Right lobe of liver (tissue), 6 donors: ENCODE measurements at places on chromosomes 2 and 18. TPM values are rescaled to one million over a fixed set of nuclear protein-coding genes. Genes with fewer than 3 reads are reported as not detected.

DNA sequence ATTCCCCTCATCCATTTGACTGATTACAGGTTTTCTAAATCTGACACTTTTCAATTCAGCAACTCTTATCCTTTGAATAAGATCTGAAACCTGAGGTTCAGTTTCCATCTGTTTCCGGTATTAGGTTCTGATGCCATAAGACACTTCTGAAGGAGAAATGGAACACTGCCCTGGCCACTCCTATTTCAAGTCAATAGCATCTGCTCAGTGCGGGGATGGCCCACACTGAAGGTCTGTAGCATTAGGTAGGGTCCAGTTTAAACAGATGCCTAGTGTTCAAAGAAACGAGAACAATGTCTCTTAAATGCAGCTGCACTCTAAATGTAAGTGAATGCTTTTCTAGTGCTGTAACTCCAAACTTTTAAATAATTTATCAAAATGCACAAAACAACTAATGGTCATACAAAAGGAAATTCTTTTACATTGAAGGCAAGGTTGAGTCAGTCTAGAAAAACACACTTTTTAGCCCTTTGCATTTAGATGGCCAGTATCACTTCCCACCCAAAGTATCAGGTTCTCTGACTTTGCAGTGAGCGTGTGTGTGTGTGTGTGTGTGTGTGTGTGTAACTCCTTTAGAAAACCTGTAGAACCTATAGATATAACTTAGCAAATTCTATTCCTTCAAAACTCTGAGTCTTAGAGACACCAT, 78.2 kb downstream of the STK39 start:
- no peak for DNase-seq

Gene SNTG2
- not detected for total RNA-seq

GRCh38 chr2:65344689-65345088, 87.7 kb downstream of the SPRED2 start:
- DNase-seq, result no peak

Gene TUBA4B
- total RNA-seq, result not detected

DNA sequence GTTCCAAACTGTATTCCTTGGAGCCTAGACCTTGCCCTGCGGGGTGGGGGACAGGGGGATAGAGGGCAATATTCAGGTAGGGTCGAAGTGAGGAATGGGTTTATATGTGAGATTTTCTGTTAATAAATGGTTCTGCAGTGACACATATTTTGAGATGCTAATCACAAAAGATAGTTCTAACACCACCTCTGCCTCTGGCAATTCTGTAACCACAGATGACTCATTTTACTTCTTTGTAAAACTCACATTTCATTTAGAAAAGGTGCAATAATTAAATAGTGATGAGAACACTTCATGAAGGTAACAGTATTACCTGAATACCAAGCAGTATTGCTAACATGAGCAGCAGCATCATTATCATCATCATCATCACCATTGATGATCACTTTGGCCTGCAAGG, 306.6 kb downstream of the SUCLG1 start:
- no peak for DNase-seq

DNA sequence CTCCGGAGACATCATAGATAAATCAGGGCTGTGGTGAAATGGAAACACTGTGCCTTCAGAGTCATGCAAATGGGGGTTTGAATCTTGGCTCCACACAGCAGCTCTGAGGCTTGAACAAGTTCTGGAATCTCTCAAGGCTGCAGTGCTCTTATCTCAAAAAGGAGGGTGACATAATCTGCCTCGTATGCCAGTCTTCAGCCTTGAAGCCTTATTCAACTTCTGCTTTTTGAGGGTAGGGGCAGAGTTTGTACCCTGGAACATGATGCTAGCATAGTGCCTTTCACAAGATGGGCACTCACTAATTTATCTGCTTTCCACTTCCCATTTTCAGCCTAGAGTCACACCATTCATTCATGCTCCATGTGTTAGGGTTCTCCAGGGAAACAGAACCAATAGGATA, 42.3 kb downstream of the GATA6 start:
- DNase-seq, result no peak

Gene PROKR1
- not detected for total RNA-seq

DNA sequence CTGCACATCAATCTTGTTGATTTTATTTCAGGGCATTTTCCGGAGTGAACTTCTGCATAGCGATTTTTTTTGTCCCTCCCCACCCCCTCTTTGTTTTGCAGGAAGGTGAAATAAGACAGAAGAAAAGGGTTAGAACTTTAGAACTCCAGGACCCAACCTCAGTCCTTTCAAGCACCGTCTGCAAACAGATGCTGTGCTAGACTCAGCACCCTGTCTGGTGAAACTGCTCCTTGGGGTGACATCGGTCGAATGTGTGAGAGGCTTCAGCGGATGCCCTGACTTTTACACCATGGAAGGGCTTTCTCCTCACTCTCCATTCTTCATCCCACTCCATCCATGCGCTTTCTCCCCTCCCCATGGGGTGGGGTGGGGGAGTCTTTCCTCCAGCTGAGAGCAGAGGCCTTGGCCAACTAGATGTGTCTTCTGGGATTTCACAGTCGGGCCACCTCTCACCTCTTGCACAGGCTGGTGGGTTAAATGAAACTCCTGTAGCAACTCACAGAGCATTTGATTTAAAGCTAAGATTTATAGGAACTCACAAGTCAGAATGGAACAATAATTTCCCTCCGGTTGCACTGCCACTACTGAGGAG, 43.3 kb upstream of the EDAR start:
- DNase-seq, result no peak

- no peak for DNase-seq
These were observed 566.4 kb downstream of the ZEB2 start for GRCh38 chr2:143953451-143954030.

GRCh38 chr2:128424406-128425171, 105.9 kb upstream of the HS6ST1 start:
- DNase-seq, result peak; percentile 13

DNA sequence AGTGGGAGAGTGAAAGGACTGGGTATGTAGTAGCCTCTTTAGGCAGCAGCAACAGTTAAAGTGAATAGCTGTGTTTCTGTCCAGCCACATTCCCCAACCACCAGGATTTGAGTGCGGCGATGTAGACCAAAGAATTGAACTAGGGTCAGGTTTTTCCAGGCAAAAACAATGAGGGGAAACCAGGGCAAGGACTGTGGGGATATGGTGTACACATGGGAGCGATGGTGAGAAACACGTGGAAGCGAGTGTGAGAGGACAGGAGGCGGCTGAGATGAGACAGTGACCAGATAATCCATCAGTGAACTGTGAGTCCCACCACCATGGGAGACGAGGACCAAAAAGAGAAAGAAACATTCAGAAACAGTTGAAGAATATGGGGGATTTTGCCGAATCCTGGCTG, 409.5 kb downstream of the TSN start:
- DNase-seq, result no peak

Gene ABCB11
- 70.5 TPM for total RNA-seq

Gene CYP26B1
- total RNA-seq, result 0.81 TPM

DNA sequence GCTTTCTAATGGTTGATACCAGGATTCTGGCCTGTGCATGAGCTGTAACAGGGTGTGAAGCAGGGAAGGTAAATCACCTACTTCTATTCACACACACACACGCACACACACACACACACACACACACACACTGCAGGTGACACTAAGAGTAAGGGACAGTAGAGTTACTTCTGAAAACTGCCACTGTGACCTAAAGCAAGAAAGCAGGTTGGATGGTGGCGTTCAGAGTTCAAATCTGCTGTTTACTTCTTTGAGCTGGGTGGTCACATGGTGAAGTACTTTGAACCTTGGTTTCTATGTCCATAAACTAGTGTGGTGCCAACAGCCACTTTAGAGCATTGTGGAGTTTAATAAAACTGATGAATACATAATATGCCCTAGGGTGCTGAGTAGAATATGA, 248.0 kb downstream of the PIEZO2 start:
- peak; percentile 62 for DNase-seq

DNA sequence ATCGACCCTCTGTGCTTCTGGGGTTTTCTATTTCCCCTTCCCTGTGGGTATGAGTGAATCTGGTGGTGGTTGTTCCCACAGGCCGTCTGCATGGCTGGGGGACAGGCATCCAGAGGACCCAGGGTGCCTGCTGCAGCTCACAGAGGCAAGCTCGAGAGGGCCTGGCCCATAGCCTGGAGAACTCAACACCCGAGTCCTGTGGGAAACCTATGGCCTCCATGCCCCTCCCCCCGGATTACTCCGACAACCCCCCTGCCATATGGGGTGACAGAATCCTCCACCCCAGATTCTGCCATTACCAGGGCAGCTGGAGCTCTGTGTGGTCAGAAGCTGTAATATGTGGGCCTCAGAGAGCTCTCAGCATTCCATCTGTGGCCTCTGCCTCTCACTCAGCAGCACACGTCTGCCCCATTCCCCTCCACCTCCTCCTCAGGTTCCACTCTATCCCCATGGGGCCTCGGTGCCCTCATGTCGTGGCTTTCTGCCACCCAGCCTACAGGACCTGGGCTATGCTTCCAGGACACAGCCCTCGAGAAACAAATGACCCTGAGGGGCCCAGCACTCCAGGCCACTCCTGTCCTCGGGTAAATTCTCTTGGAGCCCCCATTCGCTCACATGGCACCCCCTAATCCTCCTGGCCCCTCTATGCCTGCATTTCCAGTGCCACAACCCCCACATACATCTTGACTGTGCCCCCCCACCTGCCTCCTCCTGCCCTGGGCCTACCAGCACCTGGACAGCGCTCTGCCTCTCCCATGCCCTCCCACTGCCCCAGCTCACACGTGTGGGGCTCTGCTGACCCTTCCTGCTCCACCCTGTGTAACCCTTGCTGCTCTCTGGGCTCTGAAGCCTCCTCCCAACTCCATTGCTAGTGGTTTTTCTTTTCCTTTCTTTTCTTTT, 3.6 kb downstream of the MZT2A start:
- no peak for DNase-seq

- DNase-seq, result no peak
These were observed 2.9 kb downstream of the DUSP11 start for GRCh38 chr2:73776869-73777519.
